Kidney (tissue), 22 donors: ENCODE measurements at places on chromosomes 1 and 21. TPM values are rescaled to one million over a fixed set of nuclear protein-coding genes. Genes with fewer than 3 reads are reported as not detected.
A peak's percentile ranks its signal among the peaks of the same experiment; 100 is the strongest.

TMIGD3 gene
- 3.0 TPM for total RNA-seq

NGF gene
- total RNA-seq = 1.2 TPM

FCER1A gene
- 3.2 TPM for total RNA-seq

CD1D gene
- total RNA-seq = 3.2 TPM

ZBTB7B gene
- 68.7 TPM for total RNA-seq

FCRL1 gene
- total RNA-seq = 5.7 TPM

DNA sequence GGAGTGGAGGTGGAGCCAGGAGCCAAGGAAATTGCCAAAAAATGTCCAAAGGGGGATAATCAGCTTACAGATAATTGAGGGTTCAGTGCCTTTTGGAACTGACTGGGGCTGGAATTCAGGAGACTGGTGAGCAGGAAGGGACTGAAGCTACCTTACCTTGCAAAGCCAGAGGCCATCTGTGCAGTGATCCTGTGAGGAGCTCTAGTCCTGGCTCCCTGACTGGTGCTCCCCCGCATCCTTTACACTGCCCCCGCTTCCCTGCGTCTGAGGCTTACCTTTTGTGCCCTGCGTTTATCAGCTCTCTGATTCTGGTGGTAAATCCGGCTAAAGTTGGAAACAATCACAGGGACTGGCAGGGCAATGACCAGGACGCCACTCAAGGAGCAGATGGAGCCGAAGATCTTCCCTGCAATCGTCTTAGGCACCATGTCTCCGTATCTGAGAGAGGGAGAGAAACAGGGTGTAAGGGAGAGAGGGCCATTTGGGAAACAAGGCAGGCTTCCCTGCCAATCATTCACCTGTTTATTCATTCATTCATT lies 31.0 kb downstream of the DDX20 start:
- H3K4me3 ChIP-seq = no peak overlapping the region
- H3K27me3 ChIP-seq = no peaks in the 10 kb centered on the region
- H3K27ac ChIP-seq = no peak overlapping the region
- DNase-seq = no peak

GRCh38 chr1:161121834-161122233 lies 3.9 kb downstream of the NIT1 start:
- no peak for DNase-seq
- peaks cover 50% of the 10 kb centered on the region for H3K36me3 ChIP-seq
- H3K4me3 ChIP-seq = no peak overlapping the region
- no peak overlapping the region for H3K27ac ChIP-seq
- no peaks in the 10 kb centered on the region for H3K27me3 ChIP-seq

DNA sequence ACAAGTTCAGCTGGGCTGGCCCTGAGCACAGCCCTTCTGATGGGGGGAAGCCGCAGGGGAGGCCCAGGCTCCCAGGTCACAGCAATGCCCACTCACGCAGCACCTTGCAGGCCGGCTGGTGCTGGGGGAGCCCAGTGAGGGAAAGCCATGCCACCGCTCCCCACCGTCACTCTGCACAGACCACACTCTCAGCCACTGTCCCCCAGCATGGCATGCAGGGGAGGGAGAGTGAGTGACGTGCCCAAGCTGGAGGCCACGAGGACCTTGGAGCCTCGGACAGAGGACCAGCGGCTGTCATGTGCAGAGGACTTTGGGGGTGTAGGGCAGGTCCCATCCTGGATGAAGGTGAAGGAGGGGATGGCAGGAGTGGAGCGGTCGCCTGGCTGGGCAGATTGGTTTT lies 25.1 kb downstream of the SLC45A1 start:
- no peak for DNase-seq
- H3K27ac ChIP-seq = peak overlapping the region; percentile 32
- H3K4me3 ChIP-seq = no peak overlapping the region
- no peaks in the 10 kb centered on the region for H3K27me3 ChIP-seq

DNA sequence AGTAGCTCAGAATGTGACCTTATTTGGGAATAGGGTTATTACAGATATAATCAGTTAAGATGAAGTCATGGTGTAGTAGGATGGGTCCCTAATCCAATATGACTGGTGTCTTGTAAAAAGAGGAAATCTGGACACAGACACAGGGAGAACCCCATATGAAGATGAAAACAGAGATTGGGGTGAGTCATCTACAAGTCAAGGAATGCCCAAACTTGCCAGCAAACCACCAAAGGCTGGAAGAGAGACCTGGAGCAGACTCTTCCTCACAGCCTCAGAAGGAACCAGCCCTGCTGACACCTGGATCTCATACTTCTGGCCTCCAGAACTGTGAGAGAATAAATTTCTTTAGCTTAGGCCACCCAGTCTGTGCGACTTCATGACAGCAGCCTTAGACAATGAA lies 29.9 kb downstream of the KRTAP19-8 start:
- no peak for DNase-seq
- H3K4me1 ChIP-seq = no peaks in the 10 kb centered on the region
- no peak overlapping the region for H3K4me3 ChIP-seq
- H3K27ac ChIP-seq = no peak overlapping the region
- H3K27me3 ChIP-seq = no peaks in the 10 kb centered on the region

DNA sequence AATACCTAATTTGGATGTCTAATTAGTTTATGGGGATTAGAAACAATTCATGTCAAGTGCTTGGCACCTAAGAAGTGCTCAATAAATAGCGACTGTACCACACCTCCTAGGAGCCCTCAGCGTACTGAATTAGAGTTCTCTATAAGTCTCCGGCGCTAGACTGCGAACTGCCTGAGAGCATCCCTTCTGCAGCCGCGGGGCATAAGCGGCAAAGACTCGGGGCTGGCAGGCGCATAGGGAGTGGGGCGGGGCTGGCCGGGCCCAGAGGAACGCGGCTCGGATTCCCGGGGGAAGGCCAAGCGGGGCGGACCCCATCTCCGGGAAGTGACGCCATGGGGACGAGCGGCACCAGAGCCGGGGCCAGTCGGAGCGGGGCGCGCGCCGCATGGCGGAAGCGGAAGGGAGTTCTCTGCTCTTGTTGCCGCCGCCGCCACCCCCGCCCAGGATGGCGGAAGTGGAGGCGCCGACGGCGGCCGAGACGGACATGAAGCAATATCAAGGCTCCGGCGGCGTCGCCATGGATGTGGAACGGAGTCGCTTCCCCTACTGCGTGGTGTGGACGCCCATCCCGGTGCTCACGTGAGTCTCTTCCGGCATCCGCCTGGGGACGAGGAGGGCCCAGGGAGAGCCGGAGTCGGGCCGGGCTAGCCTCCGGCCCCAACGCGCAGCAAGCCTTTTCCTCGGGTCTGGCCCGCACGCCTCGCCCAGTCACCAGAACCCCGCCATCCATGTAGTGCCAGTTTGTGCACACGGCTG lies at the start of gene TMEM222:
Gene TMEM222 (plus strand): TSS at position 351 of the 756 bp plus-strand sequence. CDS start 35 bp downstream, at position 386.
- peaks cover 11% of the 10 kb centered on the region for H3K36me3 ChIP-seq
- no peaks in the 10 kb centered on the region for H3K27me3 ChIP-seq
- peak; percentile 98 for DNase-seq
- H3K27ac ChIP-seq = peak within 1 kb of the TSS; percentile 93
- peaks cover 18% of the 10 kb centered on the region for H3K4me1 ChIP-seq
- H3K4me3 ChIP-seq = peak within 1 kb of the TSS; percentile 95

DNA sequence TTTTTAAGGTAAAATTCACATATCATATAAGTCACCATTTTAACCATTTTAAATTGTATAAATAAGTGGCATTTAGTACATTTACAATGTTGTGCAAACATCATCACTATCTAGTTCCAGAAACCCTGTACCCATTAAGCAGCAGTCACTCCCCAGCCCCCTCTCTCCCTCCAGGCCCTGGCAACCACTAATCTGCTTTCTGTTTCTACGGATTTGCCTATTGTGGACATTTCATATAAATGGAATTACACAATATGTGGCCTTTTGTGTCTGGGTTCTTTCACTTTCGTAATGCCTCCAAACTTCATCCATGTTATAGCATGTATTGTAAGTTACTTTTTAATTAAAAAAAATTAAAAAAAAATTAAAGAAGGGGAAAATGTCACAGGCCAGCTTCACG lies 58.0 kb upstream of the RAB3GAP2 start:
- no peak overlapping the region for H3K4me3 ChIP-seq
- no peak for DNase-seq
- H3K27me3 ChIP-seq = no peaks in the 10 kb centered on the region
- H3K36me3 ChIP-seq = no peaks in the 10 kb centered on the region
- no peak overlapping the region for H3K27ac ChIP-seq
- H3K4me1 ChIP-seq = no peaks in the 10 kb centered on the region

GRCh38 chr1:220176540-220176939 lies 82.6 kb downstream of the IARS2 start:
- DNase-seq = no peak
- no peaks in the 10 kb centered on the region for H3K4me1 ChIP-seq
- no peak overlapping the region for H3K27ac ChIP-seq
- H3K36me3 ChIP-seq = peaks cover 2% of the 10 kb centered on the region
- H3K27me3 ChIP-seq = no peaks in the 10 kb centered on the region
- no peak overlapping the region for H3K4me3 ChIP-seq

DNA sequence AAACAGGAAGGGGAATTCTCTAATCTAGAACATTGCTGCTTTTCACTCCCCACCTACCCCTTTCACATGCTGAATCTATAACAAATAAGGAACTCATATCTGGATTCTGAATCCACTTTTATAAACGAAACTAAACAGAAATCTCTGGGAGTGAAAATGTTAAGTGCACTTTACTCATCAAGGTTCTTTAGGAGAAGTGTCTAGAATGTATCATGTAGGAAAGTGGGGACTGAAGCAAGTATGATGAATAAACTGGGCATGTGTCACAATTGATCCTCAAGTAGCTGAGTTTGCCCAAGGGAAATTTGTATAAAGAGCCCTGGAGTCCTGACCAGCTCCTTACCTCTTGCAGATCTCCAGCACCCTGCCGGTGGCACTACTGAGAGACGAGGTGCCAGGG lies 19.8 kb downstream of the AVPR1B start:
- no peak overlapping the region for H3K27ac ChIP-seq
- no peaks in the 10 kb centered on the region for H3K36me3 ChIP-seq
- DNase-seq = no peak

DNA sequence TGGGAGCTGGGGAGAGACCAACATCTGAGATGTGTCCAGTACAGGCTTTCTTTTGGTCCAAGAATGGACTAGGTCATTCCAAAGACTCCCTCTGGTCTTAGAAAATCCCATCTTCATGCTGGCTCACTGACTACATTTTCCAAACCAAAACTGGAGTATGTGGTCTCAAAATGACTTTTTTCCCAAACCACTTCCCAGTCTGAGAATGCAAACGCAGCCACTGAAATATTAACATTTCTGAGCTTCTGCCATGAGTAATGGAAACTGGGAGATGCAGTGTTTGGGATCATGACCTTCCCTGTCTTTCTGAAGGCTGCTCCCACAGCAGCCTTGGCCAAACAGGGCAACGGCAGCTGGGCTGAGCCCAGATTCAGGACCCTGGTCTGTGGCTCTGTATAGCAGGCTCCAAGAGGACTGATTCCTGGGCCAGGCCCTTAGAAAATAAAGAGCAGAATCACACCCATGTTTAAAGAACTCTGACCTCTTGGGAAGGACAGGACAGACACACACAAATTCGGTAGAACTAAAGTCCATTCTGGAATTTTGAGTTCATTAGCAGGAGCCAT lies 62.1 kb upstream of the CNTN2 start:
- H3K4me3 ChIP-seq = no peak overlapping the region
- H3K36me3 ChIP-seq = peaks cover 11% of the 10 kb centered on the region
- no peak for DNase-seq
- no peak overlapping the region for H3K27ac ChIP-seq
- no peaks in the 10 kb centered on the region for H3K4me1 ChIP-seq
- no peaks in the 10 kb centered on the region for H3K27me3 ChIP-seq

GRCh38 chr1:17061486-17061885 lies 7.7 kb upstream of the SDHB start:
- H3K27ac ChIP-seq = no peak overlapping the region
- no peaks in the 10 kb centered on the region for H3K27me3 ChIP-seq
- H3K4me3 ChIP-seq = no peak overlapping the region
- no peaks in the 10 kb centered on the region for H3K4me1 ChIP-seq
- DNase-seq = no peak

DNA sequence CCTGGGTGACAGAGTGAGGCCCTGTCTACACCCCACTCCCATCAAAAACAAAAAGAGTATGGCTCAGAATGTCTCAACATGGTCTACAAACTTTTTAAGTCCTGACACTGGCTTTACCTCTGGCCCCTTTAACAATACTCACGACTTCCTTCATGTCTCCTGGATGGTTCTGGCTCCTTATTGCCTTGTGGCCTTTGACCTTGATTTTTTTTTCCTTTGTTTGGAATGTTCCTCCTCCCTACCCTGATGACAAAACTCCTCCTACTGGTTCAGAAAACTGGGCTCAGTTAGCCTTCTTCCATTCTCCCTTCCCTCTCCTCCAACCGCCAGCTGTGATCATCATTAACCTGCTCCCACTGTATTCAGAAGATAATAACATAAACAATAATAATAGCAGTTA lies 4.6 kb upstream of the SOAT1 start:
- peaks cover 4% of the 10 kb centered on the region for H3K4me1 ChIP-seq
- no peak overlapping the region for H3K27ac ChIP-seq
- no peaks in the 10 kb centered on the region for H3K27me3 ChIP-seq
- DNase-seq = no peak

DNA sequence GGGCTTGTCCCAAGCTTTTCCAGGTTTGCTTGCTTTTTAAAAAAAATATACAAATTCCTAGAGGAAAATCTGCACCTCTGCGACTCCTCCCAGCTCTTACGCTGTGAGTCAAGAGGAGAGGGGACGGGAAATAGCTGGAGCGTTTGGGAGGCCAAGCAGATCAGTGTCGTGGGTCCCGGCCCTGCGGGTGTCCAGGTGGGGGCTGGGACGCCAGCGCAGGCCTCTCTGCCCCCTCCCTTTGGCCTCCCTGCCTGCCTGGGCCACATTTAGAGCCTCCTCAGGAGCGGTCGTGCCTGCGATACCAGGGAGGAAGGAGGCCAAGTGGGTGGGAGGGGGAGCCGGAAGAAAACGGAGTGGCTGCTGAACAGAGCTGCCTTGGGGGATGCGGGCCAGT lies 9.0 kb downstream of the WNT4 start:
- H3K4me3 ChIP-seq = no peak overlapping the region
- H3K4me1 ChIP-seq = no peaks in the 10 kb centered on the region
- H3K27ac ChIP-seq = no peak overlapping the region
- H3K36me3 ChIP-seq = no peaks in the 10 kb centered on the region
- DNase-seq = no peak
- no peaks in the 10 kb centered on the region for H3K27me3 ChIP-seq

DNA sequence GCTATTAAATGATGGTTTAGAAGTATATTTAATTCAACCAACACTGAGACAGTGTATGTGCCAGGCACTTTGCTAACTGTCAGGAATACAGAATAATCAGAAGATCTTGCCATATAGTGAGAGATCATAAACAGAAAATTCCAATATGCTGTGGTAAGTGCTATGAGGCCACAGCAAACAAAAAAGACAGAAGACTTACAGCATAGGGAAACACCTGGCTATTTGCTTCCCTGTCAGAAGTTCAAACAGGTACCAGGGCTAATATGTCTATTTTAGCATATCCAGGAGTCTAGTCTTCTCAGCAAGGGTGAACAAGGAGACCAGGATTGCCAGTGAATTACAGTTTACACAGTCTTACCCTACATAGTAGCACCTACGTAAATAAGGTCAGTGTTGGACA lies 30.4 kb downstream of the TRIT1 start:
- H3K36me3 ChIP-seq = no peaks in the 10 kb centered on the region
- peaks cover 2% of the 10 kb centered on the region for H3K4me1 ChIP-seq
- no peaks in the 10 kb centered on the region for H3K27me3 ChIP-seq
- H3K27ac ChIP-seq = no peak overlapping the region
